ENCODE measurements at places on chromosomes 1 and 21. TPM values are rescaled to one million over a fixed set of nuclear protein-coding genes. Genes with fewer than 3 reads are reported as not detected.

The RXFP4 gene
- not detected for total RNA-seq

The CDK18 gene
- total RNA-seq: 28.7 TPM

The KIF21B gene
- 6.9 TPM for total RNA-seq

The WNT4 gene
- total RNA-seq: 38.7 TPM

The GPR25 gene
- total RNA-seq: not detected

The CD53 gene
- not detected for total RNA-seq

The ZBTB8A gene
- 14.8 TPM for total RNA-seq

DNA sequence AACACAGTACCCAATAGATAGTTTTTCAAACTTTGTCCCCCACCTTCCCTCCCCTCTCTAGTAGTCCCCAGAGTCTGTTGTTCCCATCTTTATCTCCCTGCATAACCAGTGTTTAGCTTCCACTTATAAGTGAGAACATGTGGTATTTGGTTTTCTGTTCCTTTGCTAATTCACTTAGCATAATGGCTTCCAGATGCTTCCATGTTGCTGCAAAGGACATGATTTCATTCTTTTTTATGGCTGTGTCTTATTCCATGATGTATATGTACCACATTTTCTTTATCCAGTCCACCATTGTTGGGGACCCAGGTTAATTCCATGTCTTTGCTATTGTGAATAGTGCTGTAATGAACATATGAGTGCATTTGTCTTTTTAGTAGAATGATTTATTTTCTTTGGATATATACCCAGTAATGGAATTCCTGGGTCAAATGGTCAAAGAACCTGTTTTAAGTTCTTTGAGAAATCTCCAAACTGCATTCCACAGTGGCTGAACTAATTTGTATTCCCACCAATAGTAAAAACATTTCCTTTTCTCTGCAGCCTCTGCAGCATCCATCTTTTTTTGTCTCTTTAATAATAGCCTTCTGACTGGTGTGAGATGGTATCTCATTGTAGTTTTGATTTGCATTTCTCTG lies 126.0 kb downstream of the AK5 start:
- no peak for DNase-seq

- DNase-seq: no peak
These were observed 51.7 kb downstream of the TCP10L start for GRCh38 chr21:32533611-32534010.

GRCh38 chr1:77313491-77313890 lies 31.7 kb downstream of the AK5 start:
- no peak for DNase-seq

- DNase-seq: no peak
These were observed 8.0 kb upstream of the B4GALT3 start for GRCh38 chr1:161185282-161185682.

DNA sequence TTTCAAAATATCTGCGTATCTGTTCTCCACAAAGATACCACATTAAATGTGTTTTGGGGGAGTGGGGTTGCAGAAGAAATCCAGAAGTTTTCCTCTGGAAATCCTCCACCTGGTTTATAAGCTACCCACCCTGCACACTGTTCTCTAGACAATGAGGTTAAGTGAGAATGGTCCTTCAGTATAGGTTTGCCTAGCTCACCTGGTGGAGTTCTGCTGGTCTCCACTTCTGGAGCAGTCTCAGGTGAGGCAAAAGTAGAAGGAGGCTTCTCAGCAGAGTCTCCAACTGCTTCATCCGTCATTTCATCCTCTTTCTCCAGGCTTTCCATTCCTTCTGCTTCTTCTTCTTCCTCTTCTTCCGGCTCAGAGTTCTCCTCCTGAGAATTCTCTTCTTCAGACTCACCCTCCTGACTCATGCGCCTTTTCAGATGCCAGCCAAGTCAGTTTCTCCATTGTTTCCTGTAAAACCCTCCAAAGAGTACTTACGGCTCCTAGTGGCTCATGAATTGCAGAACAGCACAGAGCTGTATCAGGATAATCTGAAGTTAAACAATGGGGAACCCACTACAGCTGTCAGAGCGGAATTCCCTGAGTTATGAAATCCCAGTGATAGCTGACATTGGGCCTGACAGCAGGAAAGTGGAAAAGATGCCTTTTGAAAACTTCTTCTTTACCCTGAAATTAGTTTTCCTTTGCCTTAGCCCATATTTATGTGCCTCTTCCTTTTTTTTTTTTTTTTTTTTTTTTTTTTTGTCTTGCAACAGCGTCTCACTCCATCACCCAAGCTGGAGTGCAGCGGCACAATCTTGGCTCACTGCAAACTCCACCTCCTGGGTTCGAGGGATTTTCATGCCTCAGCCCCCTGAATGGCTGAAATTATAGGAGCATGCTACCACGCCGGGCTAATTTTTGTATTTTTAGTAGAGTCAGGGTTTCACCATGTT lies 38.5 kb downstream of the MSTO1 start:
- no peak for DNase-seq

DNA sequence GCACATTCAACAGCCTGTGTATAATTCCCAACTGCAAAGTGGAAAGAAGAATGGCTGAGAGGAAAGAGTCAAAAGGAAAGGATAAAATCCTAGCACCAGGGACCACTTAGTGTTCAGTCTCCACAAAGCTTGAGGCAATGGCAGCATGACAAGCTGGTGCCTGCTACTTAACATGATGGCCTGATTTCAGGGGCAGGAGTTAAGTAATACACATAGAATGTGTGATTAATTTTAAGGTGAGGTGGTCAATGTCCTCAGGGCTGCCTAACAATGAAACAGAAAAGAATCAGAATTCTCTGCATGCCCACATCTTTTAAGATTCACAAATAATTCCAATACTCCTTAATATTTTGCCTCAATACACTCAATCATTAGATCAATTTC lies 8.9 kb downstream of the P3H1 start:
- no peak for DNase-seq

GRCh38 chr1:212238552-212238951 lies 46.7 kb upstream of the PPP2R5A start:
- DNase-seq: no peak

DNA sequence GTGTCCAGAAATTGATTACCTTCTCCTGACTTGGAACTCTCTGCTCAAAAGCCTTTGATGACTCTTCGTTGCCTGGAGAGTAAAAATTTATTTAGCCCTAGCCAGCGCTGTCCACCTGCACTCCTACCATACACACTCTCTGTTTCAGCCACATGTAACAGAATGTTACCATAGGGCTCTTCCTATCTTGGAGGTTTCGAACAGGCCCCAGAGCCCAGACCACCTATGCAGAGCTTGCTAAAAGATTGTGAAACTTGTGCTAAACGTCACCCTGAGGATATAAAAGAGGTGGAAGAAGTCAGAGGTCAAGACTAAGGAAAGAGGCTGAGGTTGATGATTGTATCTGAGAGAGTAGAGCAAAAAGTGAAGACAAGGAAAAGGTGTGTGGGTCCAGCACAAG lies 237.0 kb upstream of the HOOK1 start:
- no peak for DNase-seq

DNA sequence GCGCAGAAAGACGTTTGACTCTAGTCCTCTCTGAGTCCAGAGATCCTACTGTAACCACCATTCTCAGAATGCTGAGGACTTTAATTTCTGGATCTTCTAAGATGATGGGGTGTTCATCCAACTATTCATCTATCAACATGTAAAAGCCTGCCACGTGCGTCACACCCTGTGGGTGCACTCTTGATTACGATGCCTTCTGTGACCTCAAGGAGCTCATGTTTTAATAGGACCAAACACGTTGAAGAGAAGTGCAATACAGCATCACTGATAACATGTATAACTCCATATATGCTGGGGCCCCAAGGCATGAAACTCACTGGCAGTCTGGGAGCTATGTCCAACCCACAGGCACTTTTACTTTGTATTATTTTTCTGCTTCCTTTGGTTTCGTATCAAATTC lies 19.0 kb downstream of the KIAA0040 start:
- DNase-seq: no peak

DNA sequence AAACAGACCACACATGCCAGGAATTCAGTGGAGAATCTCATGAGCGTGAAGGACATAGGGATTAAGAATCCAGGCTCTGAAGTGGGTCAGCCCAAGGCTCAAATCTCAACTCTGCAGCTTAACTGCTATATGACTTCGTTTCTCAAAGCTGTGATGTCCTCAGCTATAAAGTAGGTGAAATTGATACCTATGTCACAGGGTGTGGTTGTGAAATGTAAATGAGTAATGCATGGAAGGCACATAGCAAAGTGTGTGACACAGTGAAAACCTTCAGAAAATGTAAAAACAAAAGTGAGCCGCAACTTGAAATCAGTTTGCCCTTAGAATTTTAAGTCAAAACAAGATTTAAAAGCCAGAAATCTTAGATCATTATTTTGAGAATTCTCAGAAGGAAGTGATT lies 145.7 kb upstream of the PRMT6 start:
- DNase-seq: no peak

- DNase-seq: no peak
These were observed 59.9 kb upstream of the FBXO28 start for GRCh38 chr1:224054012-224054411.

GRCh38 chr1:246039584-246039983 lies 467.5 kb downstream of the SMYD3 start:
- no peak for DNase-seq

DNA sequence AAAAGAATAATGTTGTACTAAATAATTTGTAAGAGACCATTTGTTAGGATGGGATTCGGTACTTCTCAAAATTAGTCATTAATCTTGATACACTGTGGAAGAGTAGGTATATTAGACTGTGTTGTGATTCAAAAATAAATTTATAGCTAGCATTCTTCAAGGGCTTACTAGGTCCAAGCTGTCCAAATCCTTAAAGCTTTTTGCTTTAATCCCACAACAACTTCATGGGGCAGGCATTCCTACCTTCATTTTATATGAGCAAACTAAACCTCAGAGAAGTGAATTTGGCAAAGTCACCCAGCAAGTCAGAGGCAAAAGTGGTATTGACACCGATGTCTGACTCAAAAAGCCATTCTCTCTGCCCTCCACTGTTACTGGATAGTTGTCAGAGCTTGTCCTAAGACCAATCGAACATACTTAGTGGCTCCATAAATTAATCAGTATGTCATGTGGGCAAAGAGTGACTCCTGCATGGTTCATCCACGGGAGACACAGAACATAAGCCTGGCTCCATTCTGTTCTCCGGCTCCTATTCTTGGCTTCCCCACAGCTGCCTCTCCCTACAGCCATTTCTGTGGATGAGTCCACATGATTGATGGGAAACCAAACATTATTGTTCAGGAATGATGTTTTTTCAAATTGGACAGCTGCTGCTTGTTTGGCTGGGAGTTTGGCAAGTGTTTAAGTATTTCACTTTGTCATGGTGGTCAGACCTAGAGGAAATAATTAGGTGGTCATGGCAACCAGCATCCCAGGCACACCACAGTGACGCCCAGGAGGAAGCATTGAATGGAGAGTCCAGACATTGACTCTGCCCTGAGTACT lies 133.4 kb upstream of the FGGY start:
- DNase-seq: no peak

GRCh38 chr21:30924146-30924700 lies 42.8 kb upstream of the KRTAP11-1 start:
- DNase-seq: no peak

DNA sequence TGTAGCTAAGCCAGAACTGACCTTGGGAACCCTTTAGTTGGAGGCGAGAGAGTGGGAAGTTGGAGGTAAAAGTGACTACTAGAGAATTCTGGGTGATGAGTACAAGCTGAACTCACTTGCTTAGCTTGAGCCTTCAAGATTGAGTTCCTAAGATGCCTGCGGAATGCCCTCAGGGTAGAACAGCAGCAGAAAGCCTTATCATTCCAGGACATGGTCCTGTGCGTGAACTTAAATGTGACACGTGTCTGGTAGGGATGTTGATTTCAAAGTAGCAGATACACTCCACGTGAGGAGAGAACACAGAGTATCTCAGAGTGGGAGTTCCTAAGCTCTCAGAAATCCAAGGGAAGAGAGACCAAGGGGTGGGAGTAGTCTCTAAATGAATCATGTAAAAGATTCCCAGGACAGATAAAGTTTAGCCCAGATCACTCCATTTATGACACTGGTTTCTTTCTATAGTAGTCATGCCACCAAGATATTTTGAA lies 60.1 kb downstream of the KCNK1 start:
- DNase-seq: no peak

- DNase-seq: no peak
These were observed 310.5 kb downstream of the PTGER3 start for GRCh38 chr1:70737125-70737524.

GRCh38 chr21:24150753-24151152 lies 1456.5 kb downstream of the MRPL39 start:
- no peak for DNase-seq

GRCh38 chr1:18385239-18385790 lies 95.4 kb upstream of the KLHDC7A start:
- no peak for DNase-seq

DNA sequence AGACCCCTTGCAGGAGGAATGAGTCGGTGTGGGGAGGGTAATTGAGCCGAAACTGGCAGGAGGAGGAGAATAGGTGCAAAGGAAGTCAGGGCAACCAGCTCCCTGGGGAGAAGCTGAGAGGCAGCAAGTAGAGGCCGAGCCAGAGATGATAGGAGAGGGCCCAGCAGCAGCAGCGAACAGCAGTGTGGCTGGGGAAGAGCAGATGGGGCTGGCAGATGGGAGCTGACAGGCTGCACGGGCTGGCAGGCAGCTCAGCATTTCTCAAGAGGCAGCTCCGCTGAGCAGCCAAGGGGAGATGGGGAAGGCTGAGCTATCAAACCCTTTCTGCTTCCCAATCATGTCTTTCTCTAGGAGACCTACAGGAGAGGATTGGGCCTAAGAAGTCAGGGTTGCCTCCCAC lies 158.2 kb downstream of the TRIM33 start:
- DNase-seq: no peak

Measured in mesothelial cell of epicardium (in vitro differentiated cells).